ENCODE measurements at places on chromosomes 11 and 22. TPM values are rescaled to one million over a fixed set of nuclear protein-coding genes. Genes with fewer than 3 reads are reported as not detected.

The GRAP2 gene
- 202 TPM for total RNA-seq

The OR51B5 gene
- not detected for total RNA-seq

The SGSM1 gene
- total RNA-seq = 0.70 TPM

The OR52I1 gene
- total RNA-seq = not detected

The ANO9 gene
- 78.6 TPM for total RNA-seq

The AQP11 gene
- total RNA-seq = 1.2 TPM

The PRR33 gene
- total RNA-seq = not detected

The CHRNA10 gene
- total RNA-seq = 5.1 TPM

The FOLR3 gene
- not detected for total RNA-seq

The MMP3 gene
- not detected for total RNA-seq

The PARVA gene
- 0.44 TPM for total RNA-seq

Data from naive thymus-derived CD8-positive, alpha-beta T cell (primary cell).